ENCODE measurements at places on chromosomes 1 and 21. TPM values are rescaled to one million over a fixed set of nuclear protein-coding genes. Genes with fewer than 3 reads are reported as not detected.

- no peak for DNase-seq
Observed at GRCh38 chr1:93615582-93616150, 66.0 kb downstream of the BCAR3 start.

DNA sequence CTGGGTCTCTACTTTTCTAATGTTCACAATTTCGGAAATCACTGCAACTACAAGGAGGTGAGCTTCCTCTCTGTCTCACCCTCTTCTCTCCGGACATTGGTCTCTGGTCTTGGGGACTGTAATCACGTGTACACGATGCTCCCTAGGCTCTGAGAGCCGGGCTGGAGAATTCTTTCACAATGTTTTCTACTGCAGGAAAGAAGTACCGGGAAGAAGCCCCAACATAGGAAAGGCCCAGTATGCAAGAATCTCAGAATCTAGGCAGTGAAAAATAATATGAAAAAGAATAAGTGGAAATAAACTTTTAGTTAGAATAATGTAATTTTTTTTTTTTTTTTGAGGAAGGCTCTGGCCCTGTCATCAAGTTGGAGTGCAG lies 13.5 kb upstream of the HJV start:
- DNase-seq: no peak

- DNase-seq: peak; percentile 49
Observed at GRCh38 chr1:234600418-234601281, 9.3 kb downstream of the IRF2BP2 start.

PPP1R12B gene
- total RNA-seq: 56.8 TPM

DNA sequence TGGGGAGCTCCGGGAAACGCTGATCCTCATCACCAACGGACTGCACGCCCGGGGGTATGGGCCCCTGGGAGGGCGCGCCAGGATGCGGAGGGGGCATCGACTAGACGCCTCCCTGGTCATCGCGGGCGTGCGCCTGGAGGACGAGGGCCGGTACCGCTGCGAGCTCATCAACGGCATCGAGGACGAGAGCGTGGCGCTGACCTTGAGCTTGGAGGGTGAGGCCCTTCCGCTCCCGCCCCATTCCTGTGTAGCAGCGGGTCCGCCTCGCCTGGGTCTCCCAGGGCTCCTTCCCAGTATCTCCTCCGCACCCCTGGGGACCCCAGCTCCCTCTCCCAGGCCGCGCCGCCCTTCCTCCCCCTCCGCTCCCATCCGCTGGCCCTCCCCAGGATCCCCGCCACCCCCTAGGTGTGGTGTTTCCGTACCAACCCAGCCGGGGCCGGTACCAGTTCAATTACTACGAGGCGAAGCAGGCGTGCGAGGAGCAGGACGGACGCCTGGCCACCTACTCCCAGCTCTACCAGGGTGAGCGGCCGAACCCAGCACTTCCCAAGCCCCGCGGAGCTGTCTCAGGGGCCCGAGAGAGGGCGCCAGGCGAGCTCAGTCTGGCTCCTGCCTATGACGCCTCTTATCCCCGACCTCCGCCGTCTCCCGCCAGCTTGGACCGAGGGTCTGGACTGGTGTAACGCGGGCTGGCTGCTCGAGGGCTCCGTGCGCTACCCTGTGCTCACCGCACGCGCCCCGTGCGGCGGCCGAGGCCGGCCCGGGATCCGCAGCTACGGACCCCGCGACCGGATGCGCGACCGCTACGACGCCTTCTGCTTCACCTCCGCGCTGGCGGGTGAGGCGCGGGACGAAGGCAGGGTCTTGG lies 5.0 kb downstream of the HAPLN2 start:
- no peak for DNase-seq

- no peak for DNase-seq
Observed at GRCh38 chr21:41809891-41810596, 43.2 kb upstream of the RIPK4 start.

GRCh38 chr1:211704543-211704942 lies 29.1 kb upstream of the NEK2 start:
- no peak for DNase-seq

ARHGEF10L gene
- total RNA-seq: 33.8 TPM

- no peak for DNase-seq
Observed at GRCh38 chr21:37683396-37684114, 232.7 kb downstream of the KCNJ6 start.

MYOC gene
- total RNA-seq: 0.27 TPM

DNA sequence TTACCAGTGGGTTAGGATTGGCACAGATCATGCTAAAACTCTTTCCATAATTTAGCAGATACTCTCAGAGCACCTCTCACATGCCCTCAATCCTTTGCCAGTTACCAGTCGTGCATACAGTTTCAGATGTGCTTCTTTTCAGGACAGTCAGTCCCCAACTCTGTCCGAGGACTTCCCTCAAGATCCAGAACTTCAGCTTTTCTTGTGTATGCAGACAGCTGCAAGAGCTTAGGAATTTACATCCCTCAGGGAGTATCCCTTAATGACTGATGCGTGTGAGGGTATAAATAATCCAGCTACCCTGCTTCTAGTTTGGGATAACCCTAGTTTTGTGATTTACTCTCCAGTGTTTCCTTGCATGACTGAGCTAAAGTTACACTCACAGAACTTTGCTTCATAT lies 393.0 kb upstream of the PLXNA2 start:
- DNase-seq: no peak

AK5 gene
- total RNA-seq: 29.9 TPM

DNA sequence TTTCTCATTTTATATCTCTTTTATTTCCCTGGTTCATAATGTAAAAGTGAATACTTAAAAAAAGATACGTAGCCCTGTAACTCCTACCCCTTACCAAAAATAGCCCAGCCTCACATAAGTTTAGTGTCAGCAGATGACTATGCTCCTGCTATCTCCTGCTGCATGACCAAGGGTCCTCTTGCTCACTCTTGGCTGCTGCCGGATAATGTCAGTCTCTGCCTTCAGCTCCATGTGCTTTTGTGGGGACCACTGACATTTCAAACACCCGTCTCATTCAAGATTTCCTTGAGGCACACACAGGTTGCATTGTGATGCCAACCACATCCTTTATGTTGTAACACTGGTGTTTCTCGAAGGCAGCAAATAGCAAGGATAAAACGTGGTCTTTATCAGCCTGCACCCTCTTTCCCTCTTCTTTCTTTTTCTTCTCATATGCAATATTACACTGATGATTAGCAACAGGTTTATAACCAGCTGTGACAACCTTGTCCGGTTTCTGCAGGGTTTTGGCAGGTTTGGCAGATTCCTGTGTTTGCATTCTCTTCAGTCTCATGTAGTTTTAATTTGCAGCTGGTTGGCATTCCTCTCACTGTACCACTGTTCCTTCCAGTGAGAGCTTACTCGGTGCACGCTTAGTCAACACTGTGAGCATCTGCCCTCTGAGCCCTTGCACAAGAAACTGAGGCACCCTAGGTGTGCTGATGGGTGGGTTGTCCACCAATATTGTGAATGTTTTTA lies 62.2 kb downstream of the ZNF684 start:
- DNase-seq: no peak

DNA sequence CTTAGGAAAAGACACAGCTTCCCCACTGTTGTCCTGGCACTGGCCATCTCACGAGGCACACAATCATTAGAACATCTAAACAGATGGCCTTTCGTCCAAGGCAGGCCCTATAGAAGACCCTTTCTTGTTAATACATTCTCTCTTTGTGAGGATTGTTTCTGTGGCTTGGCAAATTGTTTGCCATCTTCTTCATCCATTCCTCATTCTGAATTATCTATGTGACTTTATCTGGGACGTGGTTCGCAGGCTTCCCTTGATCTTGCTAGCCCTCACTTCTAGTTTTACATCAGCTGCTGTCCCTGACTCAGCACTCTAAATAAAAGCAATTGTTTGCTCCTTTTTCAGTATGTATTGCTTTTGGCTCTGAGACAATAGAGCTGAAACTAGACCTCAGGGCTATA lies 101.1 kb upstream of the ZC3H11B start:
- no peak for DNase-seq

- DNase-seq: no peak
Observed at GRCh38 chr1:184759112-184759511, 4.5 kb upstream of the EDEM3 start.

DNA sequence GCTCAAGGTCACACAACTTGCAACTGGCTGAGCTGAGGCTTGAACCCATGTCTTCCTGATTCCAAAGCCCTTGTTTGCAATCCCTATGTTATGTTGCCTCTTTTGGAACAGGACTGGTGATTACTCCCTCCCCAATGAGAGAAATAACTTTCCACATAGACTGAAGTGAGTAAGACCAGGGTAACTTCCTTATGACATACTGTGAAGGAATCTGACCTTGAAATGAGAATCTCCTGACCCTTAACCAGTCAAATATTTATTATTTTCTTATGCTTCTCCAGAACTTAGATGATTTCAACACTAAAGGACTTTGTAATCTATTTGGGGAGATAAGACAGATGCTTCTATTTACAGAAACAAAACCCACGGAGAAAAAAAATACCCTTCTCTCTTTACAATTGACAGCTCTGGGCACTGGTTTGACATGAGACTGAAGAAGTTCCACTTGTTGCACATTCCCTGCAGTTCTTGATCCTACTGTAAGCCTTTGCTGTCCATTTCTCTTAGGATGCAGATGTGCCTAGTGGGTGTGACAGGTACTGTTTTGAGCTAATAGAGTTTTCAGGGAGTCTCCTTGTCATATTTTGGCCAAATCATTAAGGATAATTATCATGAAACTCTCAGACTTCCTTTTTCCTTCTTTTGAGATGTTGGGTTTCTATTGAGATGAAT lies 3.9 kb upstream of the RPTN start:
- no peak for DNase-seq

- no peak for DNase-seq
Observed at GRCh38 chr1:25217015-25217414, 15.3 kb downstream of the SYF2 start.

GRCh38 chr1:13540866-13541265 lies 27.1 kb upstream of the LRRC38 start:
- peak; percentile 7 for DNase-seq

MTR gene
- total RNA-seq: 21.4 TPM

- no peak for DNase-seq
Observed at GRCh38 chr1:67753776-67754525, 69.0 kb downstream of the GADD45A start.

GPA33 gene
- total RNA-seq: 0.36 TPM

GRCh38 chr1:168116327-168116799 lies 20.4 kb downstream of the GPR161 start:
- no peak for DNase-seq

GRCh38 chr1:240652961-240653409 lies 41.0 kb upstream of the GREM2 start:
- DNase-seq: no peak

OR6F1 gene
- total RNA-seq: not detected

NPHP4 gene
- 21.7 TPM for total RNA-seq

- DNase-seq: no peak
Observed at GRCh38 chr1:86914601-86914997, at the start of gene HS2ST1. HS2ST1 (plus strand) TSS chr1:86914635.

DNA sequence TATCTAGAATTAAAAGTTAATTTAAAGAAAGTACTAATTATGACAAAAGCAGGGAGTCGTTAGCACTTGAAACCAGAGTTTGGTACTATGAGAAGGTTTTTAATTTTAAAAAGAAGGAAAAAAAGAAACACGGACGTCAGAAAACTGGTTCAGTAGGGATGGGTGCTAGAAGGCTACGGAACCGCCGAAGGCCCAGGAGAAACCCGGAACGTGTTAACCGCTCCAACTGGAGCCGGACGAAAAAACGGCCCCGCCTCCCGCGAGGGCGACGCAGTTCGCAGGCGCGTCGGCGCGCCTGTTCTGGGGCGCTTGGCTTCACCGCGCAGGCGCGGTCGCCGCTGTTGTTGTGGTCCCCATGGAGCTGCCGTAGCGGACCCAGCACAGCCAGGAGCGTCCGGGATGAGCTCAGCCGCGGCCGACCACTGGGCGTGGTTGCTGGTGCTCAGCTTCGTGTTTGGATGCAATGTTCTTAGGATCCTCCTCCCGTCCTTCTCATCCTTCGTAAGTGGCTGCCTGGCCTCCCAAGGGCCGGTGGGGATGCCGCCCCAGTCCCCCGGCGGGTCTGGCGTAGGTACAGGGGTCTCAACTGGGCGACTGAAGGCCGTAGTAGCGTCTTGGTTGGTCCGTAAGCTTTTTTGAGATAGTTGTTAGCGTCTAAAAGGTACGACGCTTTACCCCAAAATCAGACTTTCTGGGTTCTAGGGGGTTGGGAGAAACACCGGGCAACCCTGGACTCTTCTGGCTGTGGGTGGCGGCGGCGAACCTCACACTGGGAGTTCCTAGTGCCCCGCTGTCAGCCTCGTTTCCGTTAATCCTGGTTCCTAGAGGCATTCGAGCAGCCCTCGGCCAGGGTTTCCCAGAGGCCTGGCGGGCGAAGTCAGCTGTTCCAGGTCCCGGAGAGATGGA lies 31.4 kb upstream of the HMGN1 start:
- peak; percentile 91 for DNase-seq

GRCh38 chr1:154874465-154874864 lies 4.4 kb upstream of the KCNN3 start:
- no peak for DNase-seq

CLCA4 gene
- not detected for total RNA-seq

- DNase-seq: no peak
Observed at GRCh38 chr1:104630567-104631149, 881.0 kb downstream of the AMY1C start.

DNA sequence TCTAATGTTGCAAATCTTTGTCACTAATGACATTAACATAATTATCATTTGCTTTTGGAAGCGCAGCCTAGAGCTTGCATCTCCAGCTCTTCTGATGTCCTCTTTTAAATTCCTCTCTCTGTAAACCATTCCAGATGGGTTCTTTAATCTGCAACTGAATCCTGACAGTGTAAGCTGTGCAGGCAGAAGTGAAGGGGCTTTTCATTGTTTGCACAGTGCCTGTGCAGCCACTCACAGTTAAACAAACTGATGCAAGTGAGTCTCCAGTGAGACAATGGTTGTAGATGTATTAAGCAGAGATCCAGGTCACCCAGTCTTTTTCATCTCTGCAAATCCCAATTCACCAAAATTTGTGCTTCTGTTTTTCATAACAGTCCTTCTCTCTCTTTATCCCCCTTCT lies 22.5 kb upstream of the FCRL5 start:
- DNase-seq: no peak

DNA sequence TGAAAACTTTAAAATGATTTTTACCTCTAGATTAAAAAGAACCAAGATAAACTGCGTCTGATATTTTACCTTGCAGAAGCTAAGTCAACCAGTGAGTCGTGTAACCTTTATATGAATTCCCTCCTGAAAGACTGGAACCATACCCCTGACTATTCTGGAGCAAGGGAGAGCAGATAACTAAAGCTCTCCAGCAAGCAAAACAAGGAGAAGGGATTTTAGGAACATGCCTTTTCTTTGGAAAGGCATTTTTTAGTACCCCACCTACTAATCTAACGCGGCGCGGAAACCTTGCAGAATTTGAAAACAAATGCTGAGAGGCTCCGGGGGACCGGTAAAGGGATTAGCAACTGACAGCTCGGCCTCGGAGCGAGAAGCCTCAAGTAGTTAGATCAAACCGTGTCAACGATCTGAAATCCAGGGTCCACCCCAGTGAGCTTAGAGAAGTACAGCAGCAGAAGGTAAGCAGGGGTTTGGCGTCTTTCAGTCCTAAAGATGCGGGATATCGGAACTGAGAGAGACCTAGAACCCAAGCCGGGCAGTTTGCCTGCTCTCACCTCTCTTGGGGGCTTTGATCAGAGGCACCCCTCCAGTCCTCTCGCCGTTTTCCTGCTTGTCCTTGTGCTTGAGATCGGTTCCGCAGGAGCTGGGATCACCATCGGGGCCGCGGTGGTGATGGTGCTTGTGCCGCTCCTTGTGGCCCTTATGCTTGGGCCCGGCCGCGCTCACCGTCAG lies 954 bp downstream of the RSBN1 start:
- DNase-seq: peak; percentile 13

- no peak for DNase-seq
Observed at GRCh38 chr1:201790261-201790660, 38.7 kb upstream of the IPO9 start.

Data from cerebellum (tissue), 4 donors.